Stimulated activated CD4-positive, alpha-beta T cell treated with anti-CD3 and anti-CD28 coated beads, Interleukin-2, amount 100 ng/mL, for 24 hours (primary cell): ENCODE measurements at places on chromosomes 12 and 14.

DNA sequence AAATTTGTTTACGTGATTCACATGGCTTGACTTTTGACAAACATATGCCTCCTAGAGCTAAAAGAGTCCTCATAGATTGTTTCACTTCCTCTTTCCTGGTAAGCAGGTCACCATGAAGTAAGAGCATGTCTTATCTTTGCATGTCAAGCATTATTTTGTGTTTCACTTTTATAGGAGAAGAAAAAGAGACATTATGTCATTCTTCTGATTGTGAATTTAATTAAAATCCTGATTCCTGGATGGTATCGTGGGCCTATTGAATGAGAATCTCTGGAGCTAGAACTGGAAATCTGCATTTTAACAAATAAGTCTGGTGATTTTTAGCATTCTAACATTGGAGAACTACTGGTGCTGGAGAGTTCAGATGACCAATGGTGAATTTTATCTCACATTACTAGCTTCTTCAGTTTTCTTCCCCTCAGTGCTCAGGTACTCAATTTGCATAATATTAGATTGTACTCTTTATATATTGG, 218.6 kb upstream of the ATP2B1 start:
- no peak for DNase-seq

DNA sequence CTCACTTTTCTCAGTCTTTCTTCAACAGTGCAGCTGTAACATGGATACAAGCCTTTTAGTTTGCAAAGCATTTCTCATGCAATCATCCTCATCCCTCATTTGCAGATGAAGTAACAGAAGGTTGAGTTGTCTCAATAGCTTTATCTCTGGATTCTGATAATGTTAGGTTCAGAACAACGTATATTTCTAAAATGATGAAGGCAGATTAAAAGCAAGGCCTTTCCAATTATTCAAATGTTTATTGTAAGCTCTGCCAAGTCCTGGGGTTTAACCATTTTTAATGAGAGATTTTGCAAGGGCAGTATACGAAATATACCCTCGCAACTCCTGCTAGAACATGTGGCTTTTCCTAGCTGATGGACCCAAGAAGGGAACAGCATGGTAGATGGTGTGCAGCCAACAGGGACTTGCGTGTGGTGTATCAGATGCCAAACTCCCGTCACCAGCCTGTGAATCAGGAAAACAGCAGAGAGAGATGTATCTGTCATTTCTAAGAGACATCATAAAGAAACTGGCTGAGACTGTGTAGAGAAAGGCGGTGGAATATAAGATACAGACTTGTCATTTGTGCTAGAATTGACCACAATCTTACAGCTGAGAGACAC, 319.7 kb downstream of the MED13L start:
- DNase-seq = no peak

DNA sequence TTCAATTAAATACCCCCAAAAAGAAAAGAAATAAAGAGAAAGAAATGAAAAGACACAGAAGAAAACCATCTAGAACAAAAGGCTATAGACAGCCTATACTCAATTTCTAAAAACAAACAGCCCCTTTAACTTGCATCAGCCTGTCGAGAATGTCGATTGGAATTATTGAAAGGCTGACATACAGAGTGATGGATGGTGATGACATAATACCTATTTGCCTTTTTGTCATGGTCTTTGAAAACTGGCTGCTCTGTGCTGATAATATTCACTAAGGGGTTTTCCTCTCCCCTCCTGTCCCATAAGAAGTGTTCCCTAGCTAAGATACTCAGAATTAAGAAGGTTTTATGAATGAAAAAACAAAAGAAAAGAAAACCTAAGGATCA, 393.7 kb downstream of the SOX5 start:
- DNase-seq = no peak

DNA sequence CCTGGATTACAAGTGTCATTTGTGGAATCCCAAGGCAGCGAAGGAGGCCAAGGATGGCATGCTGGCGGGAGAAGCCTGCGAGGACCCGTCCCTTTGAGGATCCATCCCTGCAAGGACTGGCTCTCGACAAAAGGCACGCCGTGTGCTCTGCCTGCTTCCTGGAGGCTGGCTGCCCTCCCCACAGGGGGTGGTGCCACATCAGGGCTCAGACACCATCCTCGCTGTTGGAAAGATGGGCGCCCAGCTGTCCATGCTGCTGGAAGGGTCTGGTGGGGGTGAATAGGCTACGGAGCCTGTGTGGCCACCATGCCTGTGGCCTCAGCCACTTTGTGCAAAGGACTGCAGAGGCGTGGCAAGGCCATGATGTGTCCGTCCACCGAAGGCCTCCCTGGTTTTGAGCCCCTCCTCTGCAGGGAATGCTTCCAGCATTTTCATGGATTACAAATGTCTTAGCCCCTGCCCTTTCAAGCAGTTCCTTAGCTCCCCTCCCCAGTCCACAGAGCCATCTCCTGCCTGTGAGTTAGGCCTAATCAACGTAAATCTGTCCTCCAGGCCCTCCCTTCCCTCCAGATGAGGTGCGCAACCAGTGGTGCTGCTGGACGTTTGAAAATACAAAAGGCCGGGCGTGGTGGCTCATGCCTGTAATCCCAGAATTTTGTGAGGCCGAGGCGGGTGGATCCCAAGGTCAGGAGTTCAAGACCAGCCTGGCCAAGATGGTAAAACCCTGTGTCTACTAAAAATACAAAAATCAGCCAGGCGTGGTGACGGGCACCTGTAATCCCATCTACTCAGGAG, 22.1 kb downstream of the ZBTB42 start:
- no peak for DNase-seq

DNA sequence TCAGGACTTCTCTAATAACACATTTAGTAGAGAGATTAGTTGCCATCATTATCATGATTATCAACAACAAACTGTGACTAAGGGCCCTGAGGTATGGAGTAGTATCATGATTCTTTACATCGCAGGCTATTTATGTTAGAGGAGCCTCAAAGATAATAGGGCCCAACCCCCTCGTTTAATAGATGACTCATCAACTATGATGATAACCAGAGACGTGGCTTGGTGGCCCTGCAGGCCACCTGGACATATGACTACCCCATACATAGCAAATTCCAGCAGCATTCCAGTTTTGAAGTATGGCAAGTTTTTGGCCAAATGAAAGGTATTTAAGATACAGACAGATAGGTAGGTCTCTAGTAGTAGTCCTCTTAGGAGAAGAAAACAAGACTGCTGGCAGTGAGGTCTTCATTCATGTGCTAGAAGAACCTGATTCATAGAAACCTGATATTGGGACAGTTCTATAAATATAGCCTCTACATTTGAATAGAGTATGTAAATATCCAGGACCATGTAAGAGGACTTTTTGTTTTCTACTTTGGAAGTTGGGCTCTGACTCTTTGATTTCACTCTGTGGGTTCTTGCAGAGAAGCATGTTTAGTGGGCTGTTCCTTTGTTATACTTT, 5.6 kb downstream of the RIC8B start:
- DNase-seq = no peak

DNA sequence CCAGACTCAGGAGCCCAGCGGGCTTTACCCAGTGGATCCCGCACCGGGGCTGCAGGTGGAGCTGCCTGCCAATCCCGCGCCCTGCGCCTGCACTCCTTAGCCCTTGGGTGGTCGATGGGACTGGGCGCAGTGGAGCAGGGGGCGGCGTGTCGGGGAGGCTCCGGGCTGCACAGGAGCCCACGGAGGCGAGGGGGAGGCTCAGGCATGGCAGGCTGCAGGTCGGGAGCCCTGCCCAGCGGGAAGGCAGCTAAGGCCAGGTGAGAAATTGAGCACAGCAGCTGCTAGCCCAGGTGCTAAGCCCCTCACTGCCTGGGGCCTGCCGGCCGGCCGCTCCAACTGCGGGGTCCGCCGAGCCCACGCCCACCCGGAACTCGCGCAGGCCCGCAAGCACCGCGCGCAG, 50.1 kb downstream of the RMST start:
- DNase-seq = no peak

- DNase-seq = no peak
Measured at GRCh38 chr12:93403988-93404803, 26.5 kb downstream of the NUDT4 start.

GRCh38 chr14:68192935-68193334, 373.4 kb downstream of the RAD51B start:
- no peak for DNase-seq

- no peak for DNase-seq
Measured at GRCh38 chr12:112686373-112686772, 105.2 kb upstream of the RPH3A start.

- no peak for DNase-seq
Measured at GRCh38 chr12:125186471-125187147, 121.4 kb downstream of the AACS start.

GRCh38 chr14:102474934-102475333, 34.6 kb downstream of the ANKRD9 start:
- DNase-seq = no peak

GRCh38 chr12:132064631-132065030, 79.5 kb downstream of the DDX51 start:
- DNase-seq = no peak

GRCh38 chr12:94892544-94893267, 110.8 kb downstream of the NDUFA12 start:
- DNase-seq = no peak

GRCh38 chr12:46370792-46371717, 1.5 kb downstream of the SLC38A2 start:
- peak; percentile 94 for DNase-seq

DNA sequence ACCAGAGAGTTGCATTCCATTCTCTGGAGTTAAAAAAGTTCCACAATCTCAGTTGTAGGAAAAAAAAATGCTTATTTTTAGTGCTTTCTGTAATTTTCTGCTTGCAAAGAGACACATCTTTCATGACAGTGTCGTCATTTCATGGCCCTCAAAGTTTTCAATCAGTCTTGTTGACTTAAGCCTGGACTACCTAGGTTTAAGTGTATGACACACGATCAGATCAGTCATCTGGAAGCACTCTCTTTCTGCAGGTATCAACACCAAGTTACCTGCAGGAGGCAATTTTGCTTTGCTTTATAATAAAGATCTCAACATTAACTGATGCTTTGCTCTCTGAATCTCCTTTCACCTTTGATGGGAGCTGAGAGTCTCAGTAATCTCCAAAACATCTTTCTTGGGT, 251.6 kb downstream of the BCAT1 start:
- no peak for DNase-seq

DNA sequence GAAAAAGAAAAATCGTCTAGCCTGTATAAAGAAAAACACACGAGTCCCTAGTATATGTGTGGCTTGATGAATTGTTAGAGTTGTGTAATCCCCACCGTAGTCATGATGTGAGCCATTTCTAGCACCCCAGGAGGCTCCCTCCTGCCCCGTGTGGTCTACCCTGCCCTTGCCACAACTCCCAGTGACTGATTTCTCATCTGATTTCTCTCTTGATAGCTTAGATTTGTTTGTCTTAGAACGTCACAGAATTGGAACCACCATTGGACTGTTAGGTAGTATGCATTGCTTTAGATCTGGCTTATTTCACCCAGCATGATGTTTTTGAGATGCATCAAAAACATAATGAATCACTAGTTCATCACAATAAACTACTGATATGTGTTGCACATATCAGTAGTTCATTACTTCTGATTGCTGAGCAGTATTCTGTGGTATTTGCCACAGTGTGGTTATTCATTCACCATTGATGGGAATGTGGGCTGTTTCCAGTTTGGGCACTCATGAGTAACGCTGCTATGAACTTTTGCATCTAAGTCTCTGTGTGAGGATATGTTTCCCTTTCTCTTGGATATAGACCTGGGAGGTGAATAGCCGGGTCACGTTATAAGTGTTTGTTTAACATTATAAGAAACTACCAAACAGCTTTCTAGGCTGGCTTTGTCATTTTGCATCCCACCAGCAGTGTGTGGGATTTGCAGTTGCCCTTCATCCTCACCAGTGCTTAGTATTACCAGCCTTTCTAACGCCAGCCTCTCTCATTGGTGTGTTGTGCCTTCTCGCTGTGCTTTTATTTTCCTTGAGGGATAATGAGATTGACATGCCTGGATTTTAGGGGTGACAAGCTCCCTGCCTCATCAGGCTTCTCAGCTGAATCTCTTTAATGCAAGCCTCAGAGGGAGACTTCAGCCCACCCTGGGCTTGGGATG, 31.9 kb upstream of the NCOR2 start:
- DNase-seq = no peak

DNA sequence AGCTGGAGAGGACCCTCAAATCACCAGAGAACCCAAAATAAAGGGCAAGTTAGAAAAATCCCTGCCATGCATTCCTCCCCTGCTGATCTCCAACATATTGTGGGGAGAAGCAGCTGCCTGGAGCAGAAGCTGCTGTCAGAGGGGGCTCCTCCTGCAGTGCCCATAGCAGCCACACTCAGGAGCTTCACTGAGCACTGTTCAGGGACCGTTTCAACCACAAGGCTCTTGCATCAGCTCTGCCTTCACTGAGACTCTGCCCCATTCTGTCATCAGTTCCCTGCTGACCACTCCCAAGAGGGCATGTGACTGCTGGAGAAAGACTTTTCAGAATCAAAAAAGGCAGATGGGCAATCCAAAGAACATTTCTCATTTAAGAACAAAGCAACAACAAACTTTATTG, 392.7 kb downstream of the GALC start:
- DNase-seq = no peak

GRCh38 chr14:84688297-84689025, 841.5 kb upstream of the FLRT2 start:
- DNase-seq = no peak

- no peak for DNase-seq
Measured at GRCh38 chr14:69755296-69755695, 11.6 kb upstream of the SRSF5 start.

GRCh38 chr12:32309811-32310736, 89.3 kb upstream of the FGD4 start:
- DNase-seq = no peak

DNA sequence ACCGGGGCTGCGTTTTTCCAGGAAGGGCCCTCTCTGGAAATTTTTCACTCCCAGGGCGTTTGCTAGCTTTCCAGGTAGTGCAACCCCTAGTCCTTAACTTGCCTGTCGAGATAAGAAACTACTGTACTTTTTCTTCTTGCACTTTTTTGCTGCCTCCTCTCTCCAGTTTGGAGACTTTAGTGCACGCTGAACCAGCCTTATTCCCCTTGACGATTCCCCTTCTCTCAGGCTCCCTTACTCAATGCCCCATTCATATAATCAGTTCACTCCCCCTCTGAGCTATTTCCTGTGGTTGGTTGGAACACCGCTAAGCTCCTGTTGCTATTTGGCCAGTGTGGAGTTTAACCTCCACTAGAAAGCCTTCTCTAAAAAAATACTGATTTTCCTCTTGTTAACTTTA, 682 bp downstream of the CREBL2 start:
- DNase-seq = peak; percentile 23

- DNase-seq = peak; percentile 32
Measured at GRCh38 chr12:105279460-105280056, 43.6 kb upstream of the APPL2 start.

GRCh38 chr12:94628369-94628768, 22.0 kb downstream of the TMCC3 start:
- no peak for DNase-seq
